ENCODE measurements at places on chromosomes 1 and 21.

GRCh38 chr1:67674260-67675011, 10.6 kb upstream of the GADD45A start:
- no peak for DNase-seq

- no peak for DNase-seq
Observed at GRCh38 chr1:156001662-156002171, 19.0 kb downstream of the SSR2 start.

DNA sequence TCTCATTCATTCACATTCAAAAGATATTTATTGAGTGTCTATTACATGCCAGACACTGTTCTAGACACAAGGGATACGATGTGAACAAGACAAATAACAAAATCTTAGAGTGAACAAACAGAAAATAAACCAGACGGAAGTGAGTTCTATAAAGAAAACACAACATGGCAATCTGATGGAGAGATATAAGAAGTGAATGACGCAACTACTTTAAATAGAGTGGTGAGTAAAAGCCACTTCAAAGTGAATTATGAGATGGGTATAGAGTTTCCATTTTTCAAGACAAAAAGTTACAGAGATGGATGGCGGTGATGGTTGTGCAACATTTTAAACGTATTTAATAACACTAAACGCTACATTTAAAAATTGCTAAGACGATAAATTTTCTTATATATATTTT, 75.4 kb downstream of the CEP170 start:
- no peak for DNase-seq

GRCh38 chr1:44775930-44776729, 790 bp downstream of the RPS8 start:
- DNase-seq, result no peak

GRCh38 chr1:56132520-56132919, 446.8 kb downstream of the PLPP3 start:
- no peak for DNase-seq

GRCh38 chr1:11772458-11772857, 10.5 kb downstream of the C1orf167 start:
- DNase-seq, result no peak

- DNase-seq, result no peak
Observed at GRCh38 chr21:41764558-41765419, 2.1 kb downstream of the RIPK4 start.

GRCh38 chr1:235375919-235376605, 8.8 kb downstream of the TBCE start:
- DNase-seq, result no peak

DNA sequence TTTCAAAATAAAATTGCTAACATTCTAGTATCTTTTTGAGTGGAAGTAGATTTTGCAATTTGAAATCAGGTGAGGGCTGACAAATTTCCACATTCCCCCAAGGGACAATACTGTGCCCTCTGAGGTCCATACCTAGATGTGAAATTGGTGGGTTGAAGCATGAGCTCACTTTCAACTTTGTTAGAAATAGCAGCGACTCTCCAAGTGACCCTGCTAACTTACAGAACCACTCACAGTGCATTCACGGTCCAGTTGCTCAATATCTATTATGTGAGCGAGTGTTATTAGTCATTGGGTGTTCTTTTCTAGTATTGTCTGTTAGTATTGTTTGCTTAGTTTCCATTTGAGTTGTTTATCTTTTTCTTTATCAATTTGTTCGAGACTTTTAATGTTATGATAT, 53.6 kb upstream of the ASB17 start:
- DNase-seq, result no peak
